Spinal cord (tissue), 10 donors: ENCODE measurements at places on chromosomes 1 and 21. TPM values are rescaled to one million over a fixed set of nuclear protein-coding genes. Genes with fewer than 3 reads are reported as not detected.
A peak's percentile ranks its signal among the peaks of the same experiment; 100 is the strongest.

CELA3A gene
- polyA plus RNA-seq = not detected

DNA sequence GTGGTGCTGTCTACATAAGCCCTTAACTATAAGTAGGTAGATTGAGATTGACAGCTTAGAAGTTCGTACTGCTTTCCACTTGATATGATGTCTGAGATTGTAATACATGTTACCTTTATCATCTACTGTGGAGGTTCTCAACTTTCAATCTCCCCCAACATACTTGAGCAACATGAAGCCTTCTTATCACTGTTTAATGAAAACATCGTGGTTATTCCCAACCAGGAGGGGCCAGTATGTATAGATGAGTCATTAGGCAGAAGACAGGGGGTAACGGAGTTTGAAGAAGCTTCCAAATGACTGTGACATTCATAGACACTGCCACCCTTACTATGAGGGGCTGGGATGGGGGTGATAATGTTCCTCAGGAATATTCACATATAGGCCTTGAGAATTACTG lies 36.0 kb downstream of the CENPF start:
- H3K27me3 ChIP-seq = no peaks in the 10 kb centered on the region
- no peaks in the 10 kb centered on the region for H3K4me1 ChIP-seq
- H3K4me3 ChIP-seq = no peak overlapping the region

DNA sequence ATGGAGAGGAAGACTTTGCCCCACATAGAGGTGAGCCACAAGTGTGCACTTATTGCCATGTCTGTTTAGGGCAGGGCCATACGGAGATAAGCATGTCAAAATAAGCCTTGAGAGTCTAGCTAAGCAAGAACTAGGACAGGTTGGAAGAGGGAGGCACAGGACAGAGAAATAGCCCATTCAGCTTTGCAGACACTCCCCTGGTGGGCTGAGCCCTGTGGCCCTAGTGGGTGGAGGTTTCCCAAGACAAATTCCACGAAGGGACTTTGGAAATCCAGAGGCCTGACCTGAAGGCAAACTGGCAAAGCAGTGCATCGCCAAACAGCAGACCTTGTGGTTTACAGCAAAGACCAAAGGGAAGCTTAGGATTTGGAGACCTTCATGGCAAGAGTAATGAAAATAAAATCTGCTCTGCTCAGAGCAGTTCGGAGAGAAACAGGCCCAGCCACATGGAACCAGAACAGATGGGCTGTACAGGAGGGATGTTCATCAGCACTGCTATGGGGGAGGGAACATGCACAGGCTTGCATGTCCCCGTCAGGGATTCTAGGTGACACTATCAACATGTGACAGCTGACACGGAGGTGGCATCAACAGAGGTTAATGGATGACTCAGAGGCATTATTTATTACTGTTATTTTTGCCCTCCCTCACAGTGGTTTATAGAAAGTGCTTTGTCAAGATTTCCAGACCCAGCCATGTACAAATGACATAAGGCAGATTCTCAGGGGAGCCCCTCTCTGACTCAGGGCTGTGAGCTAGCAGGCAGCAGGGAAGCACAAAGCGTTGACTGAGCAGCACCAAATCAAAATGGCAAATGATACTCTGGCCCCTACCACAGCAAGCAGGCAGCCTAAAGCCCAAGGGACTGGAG lies 90.1 kb upstream of the IRF2BP2 start:
- H3K27me3 ChIP-seq = no peaks in the 10 kb centered on the region
- H3K36me3 ChIP-seq = no peaks in the 10 kb centered on the region

DNA sequence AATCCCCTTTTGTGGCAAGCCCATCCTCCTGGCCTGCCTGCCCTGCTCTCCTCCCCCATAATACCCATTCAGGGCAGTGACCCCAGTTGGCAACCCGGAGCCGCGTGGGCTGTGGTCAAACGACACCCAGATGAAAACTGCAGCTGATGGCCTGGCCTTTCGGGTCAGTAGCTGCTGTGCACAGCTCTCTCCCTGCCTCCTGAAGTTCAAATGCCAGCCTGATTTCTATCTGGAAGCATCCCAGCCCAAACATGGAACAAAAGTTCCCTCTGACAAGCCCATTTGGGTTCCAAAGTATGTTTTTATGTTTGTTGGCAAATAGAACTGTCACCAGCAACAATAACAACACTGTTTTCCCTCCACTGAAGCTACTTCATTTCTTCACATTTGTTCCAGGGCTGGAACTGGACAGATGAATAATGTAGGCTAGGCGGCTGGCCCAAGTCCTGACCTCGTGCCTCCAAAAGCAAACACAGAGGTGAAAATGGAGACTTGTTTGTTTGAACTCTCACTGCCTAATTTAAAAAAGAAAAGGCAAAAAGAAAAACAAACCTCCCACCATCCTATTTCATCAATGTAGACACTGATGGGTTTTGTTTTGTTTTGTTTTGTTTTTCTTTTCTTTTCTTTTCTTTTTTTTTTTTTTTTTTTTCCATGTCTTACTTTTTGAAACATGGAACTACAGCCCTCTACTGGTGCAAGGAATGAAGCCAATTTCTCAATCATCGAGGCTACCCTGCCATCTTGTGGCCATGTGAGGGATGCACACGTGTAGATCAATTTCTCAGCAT lies 179.0 kb downstream of the ADSS2 start:
- peaks cover 10% of the 10 kb centered on the region for H3K4me1 ChIP-seq
- DNase-seq = peak; percentile 80
- H3K27me3 ChIP-seq = no peaks in the 10 kb centered on the region
- peak overlapping the region; percentile 43 for H3K27ac ChIP-seq

- DNase-seq = no peak
- no peak overlapping the region for H3K4me3 ChIP-seq
- H3K36me3 ChIP-seq = no peaks in the 10 kb centered on the region
- no peaks in the 10 kb centered on the region for H3K4me1 ChIP-seq
- no peak overlapping the region for H3K27ac ChIP-seq
Observed at GRCh38 chr1:42210421-42211133, 46.0 kb upstream of the GUCA2A start.

KRTAP27-1 gene
- not detected for polyA plus RNA-seq

DNA sequence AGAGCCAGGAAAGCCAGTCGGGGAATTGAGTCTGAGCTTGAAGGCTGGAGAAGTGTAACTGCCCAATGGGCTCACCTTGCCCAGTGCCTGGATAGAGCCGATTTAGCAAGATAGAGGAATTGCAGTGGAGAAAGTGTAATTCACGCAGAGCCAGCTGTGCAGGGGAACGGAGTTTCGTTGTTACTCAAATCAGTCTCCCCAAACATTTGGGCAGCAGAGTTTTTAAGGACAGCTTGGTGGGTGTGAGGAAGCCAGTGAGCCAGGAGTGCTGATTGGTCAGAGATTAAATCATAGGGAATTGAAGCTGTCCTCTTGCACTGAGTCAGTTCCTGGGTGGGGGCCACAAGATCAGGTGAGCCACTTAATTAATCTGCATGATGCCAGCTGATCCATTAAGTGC lies 28.4 kb upstream of the NLRP3 start:
- H3K4me3 ChIP-seq = no peak overlapping the region
- no peaks in the 10 kb centered on the region for H3K4me1 ChIP-seq
- H3K36me3 ChIP-seq = no peaks in the 10 kb centered on the region
- no peak overlapping the region for H3K27ac ChIP-seq
- H3K27me3 ChIP-seq = no peaks in the 10 kb centered on the region

DNA sequence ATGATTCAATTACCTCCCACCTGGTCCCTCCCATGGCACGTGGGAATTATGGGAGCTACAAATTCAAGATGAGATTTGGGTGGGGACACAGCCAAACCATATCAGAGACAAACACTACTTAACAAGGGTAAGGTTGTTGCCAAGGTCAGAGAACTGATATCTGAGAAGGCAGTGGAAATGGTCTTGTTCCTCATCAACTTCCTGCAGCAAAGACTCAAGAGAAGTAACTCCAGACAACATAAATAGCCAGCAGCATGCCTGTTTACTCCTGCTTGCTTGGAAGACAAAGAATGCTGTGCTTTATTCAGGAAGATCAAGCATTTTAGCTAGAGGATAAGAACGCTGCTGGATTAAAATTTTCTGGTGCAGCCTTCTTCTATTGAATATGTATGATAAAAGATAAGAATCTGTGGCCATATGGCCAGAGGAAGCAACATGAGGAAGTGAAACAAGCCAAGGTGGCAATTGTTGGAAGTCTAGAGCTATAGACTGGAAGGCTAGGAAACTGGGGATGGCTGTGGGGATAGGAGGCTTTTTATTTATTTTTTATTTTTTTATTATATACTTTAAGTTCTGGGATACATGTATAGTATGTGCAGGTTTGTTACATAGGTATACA lies 36.4 kb downstream of the DDAH1 start:
- no peak for DNase-seq
- no peaks in the 10 kb centered on the region for H3K36me3 ChIP-seq
- no peaks in the 10 kb centered on the region for H3K27me3 ChIP-seq
- H3K4me1 ChIP-seq = no peaks in the 10 kb centered on the region

HSD3B1 gene
- polyA plus RNA-seq = 0.90 TPM

DNA sequence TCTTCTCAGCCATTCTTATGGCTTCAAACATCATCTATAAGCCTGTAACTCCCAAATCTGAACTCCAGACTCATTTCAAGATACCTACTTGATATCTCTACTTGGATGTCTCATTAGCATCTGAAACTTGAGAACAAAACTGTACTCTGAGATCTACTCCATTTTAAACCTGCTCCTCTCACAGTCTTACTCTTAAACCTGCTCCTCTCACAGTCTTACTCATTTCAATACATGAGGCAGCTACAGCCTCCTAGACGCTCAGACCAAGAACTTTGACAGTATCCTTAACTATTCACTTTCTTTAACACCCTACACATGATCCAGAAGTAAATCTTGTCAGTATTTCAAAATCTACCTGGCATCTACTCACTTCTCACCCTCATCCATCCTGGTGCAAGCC lies 54.3 kb downstream of the NBPF6 start:
- H3K27me3 ChIP-seq = no peaks in the 10 kb centered on the region
- H3K4me1 ChIP-seq = no peaks in the 10 kb centered on the region
- DNase-seq = no peak

GRCh38 chr1:83508485-83509151 lies 490.3 kb downstream of the TTLL7 start:
- no peaks in the 10 kb centered on the region for H3K4me1 ChIP-seq
- peak overlapping the region; percentile 2 for H3K27ac ChIP-seq
- DNase-seq = no peak
- H3K4me3 ChIP-seq = no peak overlapping the region
- no peaks in the 10 kb centered on the region for H3K36me3 ChIP-seq
- H3K27me3 ChIP-seq = no peaks in the 10 kb centered on the region

- H3K4me1 ChIP-seq = no peaks in the 10 kb centered on the region
- H3K36me3 ChIP-seq = no peaks in the 10 kb centered on the region
- H3K27me3 ChIP-seq = no peaks in the 10 kb centered on the region
- DNase-seq = no peak
Observed at GRCh38 chr1:208581209-208581608, 337.0 kb upstream of the PLXNA2 start.

DNA sequence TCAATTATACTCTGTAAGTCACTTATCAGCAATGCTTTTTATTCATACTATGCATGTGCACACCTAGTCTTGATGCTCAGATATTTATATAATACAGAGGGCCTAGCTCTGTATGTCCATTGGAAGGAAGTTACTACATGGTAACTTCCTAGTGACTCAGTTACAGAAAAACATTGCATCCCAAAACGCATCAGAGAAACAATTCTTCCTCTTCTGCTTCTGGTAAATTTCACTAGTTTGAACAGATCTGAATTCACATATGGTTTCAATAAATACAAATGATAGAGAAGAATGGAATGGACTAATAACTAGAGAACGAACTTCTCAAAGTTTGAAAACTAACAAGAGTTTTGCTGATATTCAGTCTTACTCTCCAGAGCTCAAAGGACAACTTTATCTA lies 811.3 kb upstream of the ADGRL2 start:
- H3K27ac ChIP-seq = no peak overlapping the region
- H3K4me3 ChIP-seq = no peak overlapping the region
- H3K27me3 ChIP-seq = no peaks in the 10 kb centered on the region
- no peaks in the 10 kb centered on the region for H3K36me3 ChIP-seq
